ENCODE measurements at places on chromosomes 3 and 15. TPM values are rescaled to one million over a fixed set of nuclear protein-coding genes. Genes with fewer than 3 reads are reported as not detected.

GRCh38 chr3:111919370-111920065, 59.3 kb upstream of the ABHD10 start:
- no peak for DNase-seq

GRCh38 chr15:92687195-92687602, 31.6 kb upstream of the FAM174B start:
- no peak for DNase-seq

DNA sequence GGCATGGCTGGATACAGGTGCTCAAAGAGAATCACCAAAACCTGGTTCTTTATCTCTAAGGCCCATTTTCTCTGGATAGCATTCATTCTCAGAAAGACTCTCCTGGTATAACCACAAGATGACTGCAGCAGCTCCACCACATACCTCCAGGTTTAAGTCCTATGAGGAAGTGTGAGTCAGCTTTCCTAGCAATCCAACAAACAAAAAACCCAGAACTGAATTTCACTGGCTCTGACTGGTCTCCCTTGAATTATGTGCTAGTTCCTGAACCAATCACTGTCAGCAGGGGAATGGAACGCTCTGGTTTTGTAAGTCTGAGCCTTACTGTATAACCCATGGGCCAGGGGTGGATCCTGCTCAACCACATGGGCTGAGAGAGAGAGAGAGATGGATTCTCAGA, 27.2 kb downstream of the MRPL46 start:
- no peak for DNase-seq

GRCh38 chr3:105907777-105908176, 39.0 kb upstream of the CBLB start:
- no peak for DNase-seq

- no peak for DNase-seq
These were observed 102.6 kb upstream of the SLC6A6 start for GRCh38 chr3:14299767-14300166.

DNA sequence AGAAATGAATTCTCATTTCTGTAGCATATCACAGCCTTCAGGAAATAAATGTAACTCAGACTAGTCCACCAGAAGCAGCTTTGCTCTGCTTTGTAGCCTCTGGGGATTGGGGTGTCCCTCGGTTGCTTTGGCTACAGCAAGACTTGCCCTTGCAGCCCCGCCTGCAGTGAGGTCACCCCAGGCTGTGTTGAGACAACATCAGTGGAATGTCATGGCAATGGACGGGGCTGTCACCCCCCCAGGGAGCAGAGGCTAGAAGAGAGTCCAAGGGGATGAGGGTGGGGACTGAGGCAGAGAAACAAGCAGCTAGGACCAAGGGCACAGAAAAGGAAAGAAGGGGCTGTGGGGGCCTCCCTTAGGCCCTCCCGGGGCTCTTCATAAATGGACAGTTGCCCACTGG, 854 bp downstream of the CLEC3B start:
- peak; percentile 45 for DNase-seq

- no peak for DNase-seq
These were observed 15.8 kb downstream of the APBA2 start for GRCh38 chr15:28901587-28901980.

DNA sequence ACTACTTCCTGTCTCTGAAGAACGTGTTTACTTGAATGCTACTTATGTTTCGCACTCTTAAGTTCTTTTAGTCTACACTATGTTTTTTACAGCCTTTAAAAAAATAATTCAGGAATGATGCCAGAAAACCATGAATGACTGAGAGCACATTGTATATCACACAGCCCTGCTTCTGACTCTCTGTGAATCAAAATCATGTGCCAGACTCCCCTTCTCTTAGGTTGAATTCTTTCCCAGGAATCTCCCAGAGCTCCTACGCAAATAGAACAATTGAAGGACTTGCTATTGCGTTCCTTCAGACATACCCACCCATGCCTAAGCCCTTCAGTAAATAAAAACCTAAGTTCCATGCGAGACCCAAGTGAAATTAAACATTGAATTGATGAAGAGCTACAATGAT, 782.0 kb upstream of the ALCAM start:
- DNase-seq = no peak

DNA sequence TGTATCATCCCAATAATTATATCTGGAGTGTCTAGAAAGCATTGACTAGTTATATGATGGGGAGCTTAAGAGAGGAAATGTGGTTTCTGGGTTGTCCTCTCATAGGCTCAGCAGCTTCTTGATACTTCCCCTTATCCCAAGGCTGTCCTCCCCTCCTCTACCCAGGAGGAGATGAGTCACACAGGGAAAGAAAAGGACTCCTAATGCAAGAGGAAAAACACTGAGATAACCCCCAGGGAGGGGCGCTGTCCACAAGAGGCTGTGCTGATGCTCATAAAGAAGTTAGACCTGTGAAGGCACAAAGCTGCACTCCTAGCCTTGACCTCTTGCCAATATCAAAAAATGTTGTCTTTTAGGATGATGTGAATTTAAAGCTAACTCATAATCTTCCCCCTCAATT, 28.8 kb upstream of the GYG1 start:
- DNase-seq = no peak

- no peak for DNase-seq
These were observed 148.9 kb upstream of the TBC1D5 start for GRCh38 chr3:17891139-17891856.

DNA sequence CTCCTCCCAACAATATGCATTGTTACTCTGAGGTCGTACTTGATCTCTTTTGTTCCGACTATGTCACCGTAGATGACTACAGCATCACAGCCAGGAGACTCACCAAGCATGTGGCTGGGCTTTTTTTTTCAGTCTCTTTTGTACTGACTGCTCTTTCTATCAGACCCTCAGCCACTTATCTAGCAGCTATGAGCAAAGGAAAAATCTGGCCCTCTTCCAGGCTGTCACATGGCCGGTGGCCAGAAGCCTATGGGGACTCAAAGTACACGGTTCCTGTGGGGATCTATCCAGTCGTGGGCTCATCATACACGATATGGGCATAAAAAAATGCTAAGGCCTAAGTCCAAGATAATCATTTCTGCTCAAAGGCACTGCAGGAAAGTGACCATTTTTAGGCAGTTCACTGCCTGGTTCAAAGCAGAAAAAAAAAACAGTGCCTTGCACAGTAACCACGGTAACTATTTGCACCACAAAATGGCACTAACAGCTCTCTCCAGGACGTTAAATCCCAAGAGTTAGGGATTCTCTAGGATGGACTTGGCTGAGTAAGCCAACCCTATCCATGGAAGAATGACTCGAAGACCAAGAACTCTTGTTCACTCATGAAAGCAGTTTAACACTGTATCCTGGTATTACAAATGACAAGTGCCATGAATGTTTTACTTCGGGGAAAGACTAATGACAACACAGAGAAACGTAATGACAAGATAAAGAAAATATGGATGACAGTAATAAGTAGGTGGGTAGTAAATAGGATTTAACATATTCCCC, 50.3 kb downstream of the SHQ1 start:
- DNase-seq = peak; percentile 30

The PPP1R14D gene
- total RNA-seq = 57.5 TPM

The PLIN1 gene
- 5.2 TPM for total RNA-seq

Data from mucosa of descending colon (tissue), 3 donors.